ENCODE measurements at places on chromosomes 12 and 14.

DNA sequence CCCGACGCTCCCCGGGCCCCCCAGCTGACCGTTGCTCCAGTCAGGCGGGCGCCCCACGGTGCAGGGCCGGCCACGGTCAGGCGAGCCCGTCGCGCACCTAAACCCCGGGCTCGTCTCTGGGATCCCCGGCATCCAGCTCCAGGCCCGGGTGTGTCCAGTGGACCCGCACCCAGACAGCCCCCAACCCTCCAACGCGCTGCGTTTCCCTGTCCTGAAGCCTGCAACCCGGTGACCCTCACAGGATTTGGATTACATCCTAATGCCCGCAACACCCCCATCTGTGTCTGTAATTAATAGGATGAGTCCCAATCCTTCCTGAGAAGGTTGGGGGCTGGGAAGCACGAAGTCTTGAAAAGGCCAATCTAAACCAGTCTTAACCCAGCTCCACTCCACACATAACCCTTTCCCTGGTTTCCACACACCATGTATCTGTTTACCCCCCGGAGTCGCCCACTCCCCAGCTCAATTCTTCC, 10.4 kb downstream of the CPNE6 start:
- peaks cover 14% of the 10 kb centered on the region for H3K4me1 ChIP-seq
- H3K27ac ChIP-seq: peak overlapping the region; percentile 69
- DNase-seq: no peak
- peak overlapping the region; percentile 62 for H3K4me3 ChIP-seq
- no peaks in the 10 kb centered on the region for H3K36me3 ChIP-seq

GRCh38 chr12:41459111-41459905, 271.2 kb downstream of the PDZRN4 start:
- no peak overlapping the region for H3K27ac ChIP-seq
- H3K36me3 ChIP-seq: no peaks in the 10 kb centered on the region
- no peaks in the 10 kb centered on the region for H3K4me1 ChIP-seq

DNA sequence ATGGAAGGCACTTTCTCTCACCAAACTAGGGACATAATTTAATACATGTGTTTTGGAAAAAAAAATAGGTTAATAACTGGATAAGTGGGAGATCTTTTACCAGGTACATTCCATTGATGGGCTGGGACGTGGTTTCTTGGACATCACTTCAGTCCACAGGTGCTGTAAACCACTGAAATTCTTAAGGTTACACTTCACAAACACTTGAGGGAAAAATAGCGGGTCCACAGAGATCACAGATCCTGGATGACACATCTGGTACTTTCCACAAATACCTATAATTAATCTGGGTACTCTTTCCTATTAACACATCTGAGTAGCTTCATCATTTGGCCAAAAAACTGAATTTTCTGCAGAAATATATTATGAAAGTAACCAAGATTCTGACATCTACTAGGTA, 85.0 kb downstream of the POLR3B start:
- H3K4me1 ChIP-seq: no peaks in the 10 kb centered on the region
- H3K4me3 ChIP-seq: no peak overlapping the region
- H3K36me3 ChIP-seq: peaks cover 6% of the 10 kb centered on the region
- no peak overlapping the region for H3K27ac ChIP-seq

DNA sequence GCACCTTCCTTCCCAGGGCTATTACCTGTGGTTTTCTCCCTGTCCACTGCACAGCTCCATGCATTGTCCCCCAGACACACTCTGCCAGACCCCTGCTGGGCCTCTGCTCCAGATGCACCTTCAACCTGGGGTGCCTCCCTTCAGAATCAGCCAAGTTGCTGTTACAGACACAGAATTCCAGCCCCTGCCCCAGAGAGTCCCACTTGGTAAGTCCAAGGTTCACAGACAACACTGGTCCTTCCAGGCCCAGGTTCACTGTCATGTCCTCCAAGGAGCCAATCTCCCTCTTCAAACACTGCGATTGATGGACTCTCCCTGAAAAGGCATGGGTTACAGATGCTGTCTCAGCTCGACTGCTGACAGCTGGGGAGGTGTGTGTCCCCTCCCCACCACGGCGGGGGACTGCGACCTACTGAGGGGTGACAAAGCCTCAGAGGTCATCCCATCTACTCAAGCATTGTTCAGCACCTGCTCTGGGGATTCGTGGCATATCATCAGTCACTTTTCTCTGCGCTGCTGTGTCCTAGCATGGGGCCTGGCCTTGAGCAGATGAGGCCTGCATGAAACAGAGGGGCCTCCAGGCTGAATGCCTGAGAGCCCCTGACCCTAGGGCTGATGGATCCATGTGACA, 24.3 kb downstream of the CALM1 start:
- no peak overlapping the region for H3K4me3 ChIP-seq
- no peaks in the 10 kb centered on the region for H3K27me3 ChIP-seq
- no peaks in the 10 kb centered on the region for H3K36me3 ChIP-seq

- DNase-seq: no peak
- H3K27me3 ChIP-seq: no peaks in the 10 kb centered on the region
- H3K4me1 ChIP-seq: no peaks in the 10 kb centered on the region
- no peaks in the 10 kb centered on the region for H3K36me3 ChIP-seq
Measured at GRCh38 chr14:58677517-58677916, 39.8 kb downstream of the DACT1 start.

DNA sequence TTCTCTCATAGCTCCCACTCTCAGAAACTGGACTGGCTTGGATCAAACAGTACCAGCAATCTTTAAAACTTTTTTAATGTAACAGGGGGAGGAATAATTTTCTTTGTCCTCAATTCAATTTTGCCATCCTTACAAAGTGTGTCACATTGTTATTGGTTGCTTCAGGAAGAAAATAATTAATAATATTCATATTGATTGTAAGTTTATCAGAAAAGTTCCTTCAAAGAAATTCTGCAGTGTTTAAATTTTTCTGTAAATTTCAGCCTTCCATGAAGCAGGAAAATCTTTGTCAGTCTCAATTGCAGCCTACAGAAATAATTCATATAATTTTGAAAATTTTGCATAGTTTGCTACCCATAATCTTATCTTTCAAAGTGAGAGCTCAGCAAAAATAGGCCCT, 1119.1 kb upstream of the ATXN7L3B start:
- no peak overlapping the region for H3K4me3 ChIP-seq
- no peak overlapping the region for H3K27ac ChIP-seq
- H3K27me3 ChIP-seq: no peaks in the 10 kb centered on the region
- no peaks in the 10 kb centered on the region for H3K4me1 ChIP-seq
- H3K36me3 ChIP-seq: no peaks in the 10 kb centered on the region

All from right lobe of liver (tissue), 6 donors.